Hematopoietic multipotent progenitor cell (in vitro differentiated cells): ENCODE measurements at places on chromosomes 6 and 20.

DNA sequence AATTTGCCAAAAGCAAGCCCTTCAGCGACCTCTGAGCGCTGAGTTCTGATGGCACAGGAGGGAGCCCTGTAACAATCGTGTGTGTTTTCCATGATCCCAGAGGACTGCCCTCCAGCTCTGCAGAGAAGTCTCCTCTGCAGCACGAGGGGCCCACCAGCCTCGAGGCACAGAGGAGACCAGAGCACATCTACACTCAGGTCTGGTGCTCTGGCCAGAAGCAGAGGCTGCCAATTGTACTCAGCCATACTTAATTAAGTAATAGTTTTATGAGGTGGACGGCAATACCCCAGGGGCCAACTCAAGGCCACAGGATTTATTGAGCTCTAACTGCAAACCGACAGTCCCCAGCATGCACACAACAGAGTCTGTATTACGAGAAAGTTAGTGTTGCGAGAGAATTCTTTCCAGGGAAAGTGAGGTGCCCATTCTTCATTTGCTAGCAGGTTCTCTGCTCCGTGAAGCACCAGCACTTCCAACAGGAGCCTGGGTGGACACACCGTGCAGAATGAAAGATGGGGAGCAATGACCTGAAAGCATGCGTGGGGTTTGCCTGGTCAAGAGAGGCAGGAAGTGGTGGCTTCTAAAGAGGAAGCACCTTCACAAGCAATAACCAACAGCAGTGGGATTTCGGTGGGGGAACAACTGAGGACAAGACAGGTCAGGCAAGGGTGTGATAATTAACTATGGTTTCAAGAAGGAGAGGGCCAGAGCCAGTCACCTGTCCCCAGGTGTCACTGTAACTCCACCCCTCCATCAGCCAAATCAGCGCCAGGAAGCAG is 92.8 kb upstream of the FOXC1 start:
- no peak for DNase-seq

DNA sequence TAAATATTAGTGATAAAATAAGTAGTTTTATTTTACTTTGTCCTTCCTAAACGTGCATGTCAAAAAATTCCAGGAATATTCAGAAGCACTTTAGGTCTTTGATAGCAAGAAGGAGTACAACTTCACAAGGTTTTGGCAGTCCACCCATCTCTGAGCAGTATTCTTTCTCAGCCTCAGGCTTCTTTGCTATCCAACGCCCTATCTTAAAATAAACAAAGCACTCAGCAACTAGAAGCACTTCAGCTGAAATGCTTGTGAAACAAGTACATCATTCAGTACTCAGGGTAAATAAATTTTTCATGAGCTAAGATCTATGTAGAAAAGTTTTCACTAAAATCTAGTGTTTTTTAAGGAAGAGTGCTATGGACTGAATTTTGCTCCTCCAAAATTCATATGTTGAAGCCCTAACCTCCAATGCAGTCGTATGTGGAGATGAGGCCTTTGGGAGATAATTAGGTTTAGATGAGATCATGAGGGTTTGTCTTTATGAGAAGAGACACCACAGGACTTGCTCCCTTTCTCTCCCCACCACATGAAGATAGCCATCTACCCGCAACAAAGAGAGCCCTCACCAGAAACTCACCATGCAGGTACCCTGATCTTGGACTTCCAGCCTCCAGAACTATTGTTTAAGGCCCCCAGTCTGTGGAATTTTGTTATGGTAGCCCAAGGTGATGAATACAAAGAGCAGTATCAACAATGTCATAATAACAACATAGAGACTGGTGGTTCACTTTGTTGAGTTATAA is 539.1 kb downstream of the TFAP2A start:
- no peak for DNase-seq

GRCh38 chr20:63500902-63501817 is 2.3 kb upstream of the EEF1A2 start:
- no peak for DNase-seq

- DNase-seq: no peak
Observed at GRCh38 chr6:117776441-117776840, 101.2 kb downstream of the NUS1 start.

DNA sequence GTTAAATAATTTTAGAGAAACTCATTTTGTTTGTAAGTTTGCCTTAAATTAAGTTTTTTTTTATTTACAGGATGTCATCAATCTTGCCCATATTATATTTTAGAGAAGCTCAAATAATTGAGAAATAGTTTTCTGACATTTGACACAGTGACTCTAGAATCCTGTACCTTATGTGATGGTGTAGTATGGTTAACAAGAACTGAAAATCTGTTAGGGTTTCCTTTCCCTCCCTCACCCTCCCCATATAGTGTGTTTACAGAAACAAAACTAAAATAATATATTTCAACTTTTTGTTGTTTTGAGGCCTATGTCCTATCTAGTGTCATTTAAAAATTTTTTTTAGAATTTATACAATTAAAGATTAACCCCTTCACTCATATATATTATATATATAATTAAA is 91.8 kb downstream of the SESN1 start:
- DNase-seq: no peak

DNA sequence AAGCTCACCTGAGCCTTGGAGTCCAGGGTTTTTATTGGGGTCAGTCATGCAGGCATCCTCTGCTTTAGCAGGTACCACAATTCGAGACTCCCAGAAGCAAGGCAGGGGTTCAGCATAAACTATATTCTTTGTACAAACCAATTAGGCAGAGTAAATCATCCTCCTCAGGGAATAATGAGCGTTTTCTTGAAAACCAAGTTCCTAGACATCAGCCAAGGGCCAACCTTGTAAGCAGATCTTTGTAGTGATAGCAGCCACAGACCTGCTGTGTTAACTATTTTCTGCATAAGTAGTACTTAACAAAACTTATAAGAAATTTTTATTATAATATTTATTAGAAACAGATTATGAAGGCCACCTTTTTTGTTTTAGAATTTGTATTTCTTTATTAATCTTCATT is 74.7 kb downstream of the STXBP5 start:
- no peak for DNase-seq

- no peak for DNase-seq
Observed at GRCh38 chr20:1331101-1331500, 2.2 kb upstream of the SDCBP2 start.

DNA sequence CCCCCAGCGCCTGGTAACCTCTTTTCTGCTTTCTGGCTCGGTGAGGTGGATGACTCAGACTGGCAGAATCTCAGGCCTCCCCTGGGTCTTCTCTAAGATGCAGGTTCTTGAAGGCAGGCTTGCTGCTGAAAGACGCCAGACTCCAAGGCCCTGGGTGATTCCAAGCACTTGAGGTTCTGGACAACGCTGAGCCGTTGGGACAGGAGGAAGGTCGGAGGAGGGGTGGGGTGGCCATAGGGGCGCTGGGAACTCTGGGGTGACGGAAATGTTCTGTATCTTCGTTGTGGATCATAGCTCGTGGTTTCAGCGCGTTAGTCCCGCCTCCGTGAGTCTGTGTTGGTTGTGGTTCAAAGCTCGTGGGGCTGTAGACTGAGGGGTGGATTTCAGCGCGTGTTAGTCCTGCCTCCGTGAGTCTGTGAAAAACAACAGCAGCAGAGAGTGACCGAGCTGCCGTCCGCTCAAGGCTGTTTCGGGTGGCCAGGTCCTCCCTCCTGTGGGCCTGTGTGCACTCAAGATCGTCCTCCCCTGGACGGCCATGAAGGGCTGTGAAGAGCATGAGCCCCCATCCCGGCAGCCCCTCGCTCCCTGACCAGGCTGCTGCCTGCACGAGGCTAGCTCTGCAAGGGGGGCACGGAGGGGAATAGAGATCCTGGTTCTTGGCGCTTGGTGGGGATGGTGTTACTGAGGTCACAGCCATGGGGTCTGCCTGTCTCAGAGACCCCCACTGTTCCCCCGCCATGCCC is 7.7 kb downstream of the NTSR1 start:
- no peak for DNase-seq

- DNase-seq: no peak
Observed at GRCh38 chr6:16355699-16356446, 117.5 kb downstream of the GMPR start.

GRCh38 chr20:33992145-33992922 is 1.4 kb upstream of the RALY start:
- no peak for DNase-seq

GRCh38 chr6:137056121-137056880 is 11.5 kb upstream of the IL20RA start:
- no peak for DNase-seq

DNA sequence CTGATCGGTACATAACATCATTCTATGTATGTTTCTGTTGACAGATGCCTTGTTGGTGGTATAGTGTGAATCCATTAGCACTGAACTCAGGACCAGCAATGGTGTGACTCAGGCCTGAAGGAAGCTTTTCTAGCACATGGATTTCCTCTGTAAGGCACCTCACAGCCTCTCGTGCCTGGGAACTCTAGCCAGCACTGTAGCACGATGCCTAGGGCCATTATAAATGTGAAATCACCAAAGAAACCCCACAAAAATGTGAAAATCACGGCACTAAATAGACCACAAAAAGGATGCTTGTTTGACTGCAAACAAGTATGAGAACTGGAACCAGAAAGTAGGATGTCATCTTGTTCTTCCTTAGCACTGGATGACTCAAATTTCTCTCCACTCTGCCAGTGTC is 63.7 kb upstream of the NKX2-2 start:
- DNase-seq: no peak

GRCh38 chr6:38799529-38800184 is 84.5 kb downstream of the DNAH8 start:
- DNase-seq: no peak

GRCh38 chr20:58361481-58362205 is 27.4 kb upstream of the VAPB start:
- no peak for DNase-seq

DNA sequence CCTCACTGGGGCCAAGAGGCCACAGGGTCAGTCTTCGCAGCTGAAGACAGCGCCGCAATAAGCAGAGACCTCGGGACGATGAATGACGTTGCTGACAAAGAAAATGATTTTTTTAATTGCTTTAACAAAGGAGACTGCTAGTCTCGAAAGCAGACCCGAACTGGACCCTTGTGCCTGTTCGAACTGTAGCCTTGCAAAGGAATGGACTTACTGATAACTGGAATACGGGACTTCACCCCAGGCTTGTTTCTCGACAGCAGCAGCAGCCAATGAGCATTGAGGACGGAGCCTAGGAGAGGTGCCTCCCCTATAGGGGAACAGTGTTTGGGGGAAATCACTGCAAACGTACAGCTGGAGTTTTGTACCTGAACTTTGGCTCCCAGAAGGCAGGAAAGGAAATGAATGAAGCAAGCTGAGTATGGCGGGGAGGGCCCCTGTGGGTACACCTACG is 1.3 kb upstream of the TAF4 start:
- DNase-seq: peak; percentile 14

GRCh38 chr6:108453601-108454185 is 107.0 kb upstream of the FOXO3 start:
- DNase-seq: peak; percentile 75

- no peak for DNase-seq
Observed at GRCh38 chr6:13080462-13081188, 247.7 kb downstream of the TBC1D7 start.

DNA sequence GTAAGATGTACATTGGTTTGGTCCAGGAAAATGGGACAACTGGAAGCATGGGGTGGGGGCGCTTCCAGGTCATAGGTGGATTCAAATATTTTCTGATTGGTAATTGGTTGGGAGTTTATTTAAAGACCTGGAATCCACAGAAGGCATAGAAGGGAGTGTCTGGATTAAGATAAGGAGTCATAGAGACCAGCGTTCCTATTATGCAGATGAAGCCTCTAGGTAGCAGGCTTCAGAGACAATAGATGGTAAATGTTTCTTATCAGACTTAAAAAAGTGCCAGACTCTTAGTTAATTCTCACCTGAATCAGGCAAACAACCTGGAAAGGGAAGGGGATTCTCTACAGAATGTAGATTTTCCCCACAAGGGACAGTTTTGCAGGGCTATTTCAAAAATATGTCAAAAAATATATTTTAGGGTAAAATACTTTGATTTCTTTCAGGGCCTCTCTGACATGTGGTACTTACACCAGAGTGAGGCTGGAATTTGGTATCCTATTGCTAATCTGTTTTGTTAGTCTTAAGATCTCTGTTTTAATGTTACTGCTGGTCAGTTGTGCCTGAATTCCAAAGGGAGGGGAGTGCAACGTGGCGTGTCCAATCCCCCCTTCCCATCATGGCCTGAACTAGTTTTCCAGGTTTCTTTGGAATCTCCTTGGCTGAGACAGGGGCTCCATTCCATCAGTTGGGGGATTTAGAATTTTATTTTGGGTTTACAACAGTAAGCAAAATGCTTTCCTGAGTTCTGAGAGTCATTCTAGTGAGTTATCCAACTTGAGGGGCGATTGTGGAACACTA is 25.1 kb downstream of the PIGT start:
- no peak for DNase-seq

DNA sequence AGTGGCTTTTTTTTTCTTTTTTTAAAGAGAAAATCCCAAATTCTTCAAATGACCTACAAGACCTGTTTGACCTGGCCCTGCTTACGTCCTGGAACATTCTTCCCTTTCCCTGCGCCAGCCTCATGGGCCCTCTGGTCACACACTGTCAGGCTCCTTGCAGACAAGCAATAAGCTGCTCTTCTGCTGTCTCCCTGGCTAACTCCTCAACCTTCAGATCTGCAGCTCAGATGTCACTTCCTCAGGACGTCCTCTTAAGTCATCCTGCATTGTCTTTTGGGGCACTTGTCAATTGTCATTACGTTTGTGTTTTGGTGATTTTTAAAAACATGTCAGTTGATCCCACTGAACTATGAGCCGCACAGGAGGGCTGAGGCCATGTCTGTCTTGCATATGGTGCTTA is 28.9 kb upstream of the SLC35D3 start:
- DNase-seq: no peak

DNA sequence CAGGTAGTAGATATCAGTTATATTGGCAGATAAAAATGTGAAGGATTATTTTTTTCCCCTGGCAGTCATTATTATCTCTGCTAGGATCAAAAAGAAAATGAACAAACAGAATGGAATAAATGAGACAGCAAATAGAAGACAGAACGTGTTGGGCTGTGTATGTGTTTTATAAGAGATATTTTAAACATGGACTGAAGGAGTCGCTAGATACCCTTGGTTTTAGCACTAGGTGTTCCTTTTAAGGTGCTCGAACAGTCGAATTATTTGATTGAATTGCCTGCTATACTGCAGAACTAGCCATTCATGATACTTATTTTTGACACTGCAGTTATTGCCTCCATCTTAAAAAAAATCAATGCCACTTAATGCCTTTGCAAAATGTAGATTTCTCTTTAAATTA is 3.7 kb downstream of the GRIK2 start:
- DNase-seq: no peak

GRCh38 chr6:63643862-63644261 is 8.3 kb downstream of the PHF3 start:
- peak; percentile 76 for DNase-seq

GRCh38 chr20:45088247-45088646 is 12.7 kb downstream of the KCNS1 start:
- no peak for DNase-seq

- no peak for DNase-seq
Observed at GRCh38 chr6:116387374-116387773, 16.6 kb downstream of the DSE start.

- no peak for DNase-seq
Observed at GRCh38 chr6:150667977-150668716, 68.5 kb downstream of the PLEKHG1 start.

GRCh38 chr20:39021748-39022147 is 59.6 kb downstream of the DHX35 start:
- no peak for DNase-seq

- DNase-seq: no peak
Observed at GRCh38 chr6:134435814-134436280, 117.9 kb upstream of the SGK1 start.
